Kidney tubule cell (primary cell): ENCODE measurements at places on chromosomes 16 and 17.
A peak's percentile ranks its signal among the peaks of the same experiment; 100 is the strongest.

- DNase-seq: peak; percentile 77
These were observed 143.0 kb downstream of the XYLT1 start for GRCh38 chr16:17327664-17328335.

DNA sequence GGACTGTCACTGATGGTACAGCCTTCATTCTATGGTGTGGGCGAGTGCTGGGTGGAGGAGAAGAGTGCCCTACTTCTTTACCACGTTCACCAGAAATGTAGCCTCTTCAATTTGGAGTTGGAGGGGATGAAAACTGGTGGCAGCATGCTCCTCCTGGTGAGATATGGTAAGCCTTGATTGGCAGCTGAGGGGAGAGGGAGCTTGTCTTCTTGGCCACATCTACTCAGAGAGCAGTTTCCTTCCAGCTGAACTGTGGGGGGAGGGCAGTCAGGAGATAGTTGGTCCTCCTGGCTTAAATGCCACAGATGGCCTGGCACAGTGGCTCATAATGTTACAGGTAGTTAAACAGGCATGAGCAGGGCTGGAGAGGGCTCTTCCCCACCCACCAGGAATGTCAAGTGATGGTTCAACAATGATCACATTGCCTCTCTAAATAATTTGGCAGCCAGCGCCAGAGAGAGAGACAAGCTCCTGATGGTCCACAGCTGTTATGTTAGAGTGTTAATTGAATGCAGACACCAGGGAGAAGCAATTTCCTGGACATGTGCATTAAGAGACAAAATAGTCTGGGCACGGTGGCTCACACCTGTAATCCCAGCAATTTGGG is 9.0 kb upstream of the MAPK3 start:
- DNase-seq: no peak

DNA sequence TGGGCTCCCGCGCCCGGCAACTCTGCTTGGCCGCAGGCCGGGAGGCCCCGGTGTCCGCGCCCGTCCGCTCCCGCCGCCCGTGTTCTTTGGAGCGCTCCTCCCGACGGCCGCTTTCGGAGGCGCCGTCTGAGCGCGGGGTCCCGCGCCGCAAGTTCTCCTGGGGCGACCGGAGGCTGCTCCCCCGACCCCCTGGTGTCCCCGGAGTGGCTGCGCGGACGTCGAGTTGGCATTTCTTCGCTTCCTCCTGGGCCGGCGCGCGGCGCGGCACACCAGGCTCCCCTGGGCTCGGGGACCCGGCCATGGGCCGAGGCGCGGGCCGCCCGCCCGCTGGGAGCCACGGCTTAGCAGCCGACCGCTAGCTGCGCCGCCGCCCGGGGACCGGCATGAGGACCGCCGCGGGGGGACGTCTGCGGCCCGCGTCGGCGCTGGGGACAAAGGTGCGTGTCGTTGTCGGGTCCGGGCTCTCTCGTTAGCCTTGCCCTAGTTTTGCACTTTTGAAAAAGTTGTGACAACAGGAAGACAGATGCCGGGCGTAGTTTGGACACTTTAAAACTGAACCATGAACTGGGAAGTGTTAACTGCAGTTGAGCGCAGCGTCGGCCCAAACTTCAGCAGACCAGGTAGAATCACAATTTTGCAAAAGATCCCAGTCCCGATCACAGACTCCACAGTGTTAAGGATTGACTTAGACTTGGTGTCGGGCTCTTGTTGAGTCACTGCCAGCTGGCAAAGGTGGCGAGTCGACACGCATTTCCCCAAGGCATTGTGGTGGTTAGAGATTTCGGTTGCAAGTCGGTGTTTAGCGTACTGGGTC is 700 bp downstream of the UBN1 start:
- peak; percentile 68 for DNase-seq

DNA sequence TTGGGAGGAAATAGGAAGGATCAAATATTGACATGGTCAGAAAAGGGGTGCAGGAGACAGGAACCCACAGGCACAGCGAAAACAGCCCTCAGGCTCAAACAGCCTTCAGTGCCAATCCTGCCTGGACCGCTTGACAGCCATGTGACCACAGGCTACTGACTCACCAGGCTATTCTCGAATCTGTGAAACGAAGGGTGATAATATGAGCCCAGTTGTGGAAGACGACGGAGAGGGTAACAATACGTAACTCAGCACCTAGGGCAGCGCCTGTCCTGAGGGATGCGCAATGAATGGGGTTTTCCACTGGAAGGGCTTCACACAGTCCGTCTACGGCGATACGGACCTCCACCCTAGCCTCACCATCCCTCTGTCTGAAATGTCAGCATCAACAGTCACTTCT is 117.3 kb upstream of the RCVRN start:
- no peak for DNase-seq

DNA sequence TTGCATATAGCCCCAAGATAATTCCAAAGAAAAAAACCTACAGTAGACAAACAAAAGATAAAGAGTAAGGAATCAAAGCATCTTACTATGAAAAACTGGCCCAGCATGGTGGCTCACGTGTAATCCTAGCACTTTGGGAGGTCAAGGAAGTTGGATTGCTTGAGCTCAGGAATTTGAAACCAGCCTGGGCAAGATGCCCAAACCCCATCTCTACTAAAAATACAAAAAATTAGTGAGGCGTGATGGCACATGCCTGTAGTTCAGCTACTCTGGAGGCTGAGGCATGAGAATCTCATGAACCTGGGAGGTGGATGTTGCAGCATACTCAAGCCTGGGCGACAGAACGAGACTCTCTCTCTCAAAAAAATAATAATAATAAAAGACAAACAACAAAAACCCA is 764.7 kb upstream of the KIF2B start:
- peak; percentile 80 for DNase-seq

DNA sequence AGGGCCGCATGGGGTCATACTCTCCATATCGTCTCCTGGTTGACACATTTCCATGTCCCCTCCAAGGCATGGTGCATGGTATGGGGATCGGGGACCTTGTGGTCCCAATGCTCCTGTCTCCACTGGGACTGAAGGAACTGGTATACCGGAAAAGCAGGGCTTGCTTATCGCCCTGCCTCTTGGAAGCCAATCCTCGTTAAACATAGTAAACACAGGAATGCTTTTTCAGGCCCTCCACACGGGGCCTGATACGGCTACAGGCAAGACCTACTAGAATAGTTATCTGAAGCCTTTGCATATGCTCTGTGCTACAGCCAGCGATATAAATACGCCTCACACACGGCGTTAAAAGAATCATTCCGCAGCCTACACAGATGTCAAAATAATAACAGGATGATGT is 159.5 kb downstream of the SHISA9 start:
- DNase-seq: no peak

GRCh38 chr17:47802341-47803022 is 19.1 kb downstream of the OSBPL7 start:
- peak; percentile 69 for DNase-seq

GRCh38 chr16:81140930-81141780 is 45.0 kb upstream of the GCSH start:
- no peak for DNase-seq
